ENCODE measurements at places on chromosomes 2 and 18.

- DNase-seq: no peak
Observed at GRCh38 chr2:170467568-170468422, 247.3 kb upstream of the SP5 start.

DNA sequence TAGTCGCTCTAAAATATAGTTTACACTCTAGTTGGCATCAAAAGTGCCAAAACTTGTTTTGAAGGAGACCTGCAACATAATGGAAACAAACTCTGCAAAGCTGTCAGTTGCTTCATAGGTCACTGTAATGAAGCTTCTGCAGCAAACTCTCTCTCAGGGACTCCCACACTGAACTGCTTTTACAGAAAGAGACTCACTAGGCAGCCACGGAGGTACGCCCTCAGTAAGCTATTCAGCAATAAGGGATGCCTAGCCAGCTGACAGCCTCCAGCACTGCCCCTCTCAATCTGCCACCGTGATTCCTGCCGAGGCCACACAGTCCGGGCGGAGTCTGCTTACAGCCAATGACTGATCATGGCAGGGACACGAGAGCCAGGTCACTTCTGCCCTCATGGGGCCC lies 51.1 kb downstream of the COLEC12 start:
- no peak for DNase-seq

GRCh38 chr2:46167406-46167805 lies 129.8 kb upstream of the EPAS1 start:
- DNase-seq: no peak

DNA sequence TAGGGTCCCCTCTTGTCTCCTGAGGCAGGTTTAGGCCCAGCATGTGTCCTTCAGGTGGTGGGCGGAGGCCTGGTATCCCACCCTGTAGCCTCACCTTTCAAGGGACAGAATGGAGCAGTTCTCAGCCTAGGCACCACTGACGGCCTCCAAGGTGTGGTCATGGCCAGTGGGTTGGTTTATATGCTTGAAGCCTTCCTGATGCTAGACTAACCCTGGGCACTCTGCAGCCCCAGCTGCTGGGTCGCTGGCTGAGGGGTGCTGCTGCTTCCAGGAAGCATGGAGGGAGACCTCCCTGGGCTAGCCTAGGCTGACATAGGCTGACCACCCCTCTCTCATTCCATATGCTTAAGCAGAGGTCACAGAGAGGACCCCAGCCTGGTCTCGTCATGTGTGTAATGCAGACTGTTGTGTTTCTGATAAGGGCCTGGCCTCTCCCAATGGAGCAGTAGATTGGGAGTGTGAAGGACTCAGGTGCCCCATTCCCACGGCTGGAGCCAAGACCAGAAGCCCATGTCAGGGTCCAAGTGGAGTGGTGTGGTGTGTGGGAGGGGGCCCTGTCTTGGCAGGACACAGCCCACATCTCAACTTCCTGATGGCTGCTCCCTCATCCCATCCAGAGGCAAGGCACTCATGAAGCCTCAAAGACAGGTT lies 206.6 kb downstream of the DYSF start:
- no peak for DNase-seq

DNA sequence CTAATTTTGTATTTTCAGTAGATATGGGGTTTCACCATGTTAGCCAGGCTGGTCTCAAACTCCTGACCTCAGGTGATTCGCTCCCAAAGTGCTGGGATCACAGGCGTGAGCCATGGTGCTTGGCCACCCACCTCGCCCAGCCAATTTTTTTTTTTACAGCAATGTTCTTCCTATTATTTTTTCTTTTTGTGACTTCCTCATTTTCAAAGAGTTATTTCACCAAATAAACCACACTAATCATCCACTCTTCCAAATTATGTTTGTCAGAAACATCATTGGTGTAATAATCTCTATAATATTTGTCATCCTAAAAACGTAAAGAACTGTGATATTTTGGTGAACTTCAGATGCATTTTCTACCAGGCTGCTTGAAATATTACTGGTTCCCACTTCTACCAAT lies 16.3 kb upstream of the PDCL3 start:
- no peak for DNase-seq

Data from natural killer cell treated with Interleukin-12 subunit alpha and Interleukin-12 subunit beta and Interleukin-15 and Interleukin-18, amount 100 ng/mL, for 72 hours (primary cell).